Cortex of kidney (tissue), 1 donor: ENCODE measurements at places on chromosomes 4 and X.

GRCh38 chr4:76198411-76199237 is 15.0 kb downstream of the SCARB2 start:
- no peak for DNase-seq

GRCh38 chrX:11751261-11751660 is 6.8 kb upstream of the MSL3 start:
- no peak for DNase-seq

DNA sequence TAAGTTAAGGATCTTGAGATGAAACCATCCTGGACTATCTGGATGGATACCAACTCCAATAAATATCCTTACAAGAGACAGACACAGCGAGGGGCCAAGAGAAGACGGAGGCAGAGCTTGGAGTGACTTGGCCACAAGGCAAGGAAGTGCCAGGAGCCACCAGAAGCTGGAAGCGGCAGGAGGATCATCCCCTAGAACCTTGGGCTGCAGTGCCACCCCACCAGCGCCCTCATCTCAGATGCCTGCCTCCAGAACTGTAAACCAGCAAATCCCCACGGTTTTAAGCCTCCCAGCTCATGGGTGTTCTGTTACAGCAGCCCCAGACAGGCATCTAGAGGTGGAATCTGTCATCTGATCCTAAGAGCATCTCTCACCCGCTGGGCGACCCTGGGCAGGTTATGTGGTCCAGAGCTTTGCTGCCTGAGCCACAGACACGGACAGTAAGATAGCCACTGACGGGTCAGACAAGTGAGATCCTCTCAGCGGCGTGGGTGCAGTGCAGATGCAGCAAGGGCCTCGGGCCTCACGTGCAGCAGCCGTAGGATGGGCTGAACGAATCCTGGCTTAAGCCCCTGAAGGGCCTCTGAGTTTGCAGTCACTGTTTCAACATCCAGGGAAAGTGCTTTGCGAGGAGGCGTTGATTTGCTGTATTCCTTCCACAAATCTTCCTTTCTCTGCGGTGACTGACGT is 25.1 kb upstream of the MXD4 start:
- DNase-seq, result no peak

GRCh38 chrX:96433409-96434077 is 251.1 kb upstream of the DIAPH2 start:
- no peak for DNase-seq

GRCh38 chrX:51336584-51336983 is 4.0 kb downstream of the NUDT10 start:
- DNase-seq, result no peak

DNA sequence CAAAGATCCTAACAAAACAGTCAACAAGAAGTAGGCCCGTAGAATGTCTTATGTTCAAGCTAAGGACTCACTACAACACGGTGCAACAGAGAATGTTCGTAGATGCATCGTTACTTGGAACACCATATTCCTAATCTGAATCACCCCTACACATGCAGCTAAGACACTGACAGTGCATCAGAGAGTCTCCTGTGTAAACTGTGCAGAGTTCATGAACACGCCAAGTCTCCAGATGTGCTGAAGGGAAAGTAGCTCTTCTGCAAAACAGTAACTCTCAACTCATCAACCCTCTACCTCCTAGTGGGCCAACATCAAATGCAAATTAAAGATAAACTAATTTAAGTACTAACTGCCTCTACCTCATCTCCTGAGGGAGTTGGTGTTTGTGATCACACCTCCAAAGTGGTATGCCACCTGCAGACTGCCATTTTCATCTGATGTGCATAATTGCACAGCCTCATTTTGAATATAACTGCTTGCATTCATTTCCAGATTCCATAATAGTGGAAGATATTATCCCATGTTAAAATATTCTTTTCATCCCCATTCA is 73.5 kb downstream of the MOSPD2 start:
- DNase-seq, result no peak

- DNase-seq, result no peak
These were observed 144.8 kb upstream of the RBPJ start for GRCh38 chr4:26175905-26176470.

GRCh38 chr4:10256203-10256602 is 139.6 kb upstream of the WDR1 start:
- no peak for DNase-seq

GRCh38 chr4:66059136-66059535 is 388.8 kb upstream of the EPHA5 start:
- no peak for DNase-seq

DNA sequence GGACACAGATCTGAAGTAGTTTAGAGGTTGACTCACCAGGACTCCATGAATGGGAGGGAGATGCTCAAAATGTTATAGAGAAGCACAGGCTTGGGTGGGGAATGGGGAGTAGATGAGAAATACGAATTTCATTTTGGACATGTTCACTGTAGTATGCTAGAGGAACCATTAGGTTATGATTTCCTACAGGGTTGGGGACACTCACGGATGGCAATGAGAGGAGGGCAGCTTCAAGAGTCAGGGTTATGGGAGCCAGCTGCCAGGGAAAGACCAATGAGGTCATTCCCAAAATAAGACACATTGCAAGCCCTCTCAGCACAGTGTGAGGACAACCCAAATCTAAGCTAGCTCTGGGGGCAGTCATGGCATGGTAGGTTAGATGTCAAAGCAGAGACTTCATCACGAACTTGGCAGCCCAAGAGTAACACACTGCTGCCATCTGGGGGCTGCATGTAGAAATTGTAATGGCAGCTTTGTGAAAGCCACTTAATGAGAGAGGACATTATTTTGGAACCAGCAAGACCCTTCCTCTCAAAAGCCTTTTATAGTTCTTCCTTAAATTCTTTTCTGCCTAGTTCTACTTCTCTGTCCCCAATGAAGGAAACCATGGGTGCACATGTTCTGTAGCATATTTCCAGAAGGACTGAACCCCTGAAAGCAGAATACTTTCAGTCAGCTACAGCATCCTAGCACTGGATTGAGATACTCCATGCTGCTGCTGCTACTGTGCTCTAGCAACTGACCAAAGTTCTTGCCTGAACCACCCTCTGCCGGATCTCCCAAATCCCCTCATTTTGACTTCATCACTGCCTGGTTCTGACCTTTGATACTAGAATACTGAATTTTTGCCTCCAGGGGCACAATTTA is 16.2 kb upstream of the ZCCHC12 start:
- no peak for DNase-seq

GRCh38 chr4:17260166-17260907 is 251.6 kb downstream of the QDPR start:
- no peak for DNase-seq

GRCh38 chrX:11209798-11210414 is 83.3 kb upstream of the AMELX start:
- DNase-seq, result no peak

DNA sequence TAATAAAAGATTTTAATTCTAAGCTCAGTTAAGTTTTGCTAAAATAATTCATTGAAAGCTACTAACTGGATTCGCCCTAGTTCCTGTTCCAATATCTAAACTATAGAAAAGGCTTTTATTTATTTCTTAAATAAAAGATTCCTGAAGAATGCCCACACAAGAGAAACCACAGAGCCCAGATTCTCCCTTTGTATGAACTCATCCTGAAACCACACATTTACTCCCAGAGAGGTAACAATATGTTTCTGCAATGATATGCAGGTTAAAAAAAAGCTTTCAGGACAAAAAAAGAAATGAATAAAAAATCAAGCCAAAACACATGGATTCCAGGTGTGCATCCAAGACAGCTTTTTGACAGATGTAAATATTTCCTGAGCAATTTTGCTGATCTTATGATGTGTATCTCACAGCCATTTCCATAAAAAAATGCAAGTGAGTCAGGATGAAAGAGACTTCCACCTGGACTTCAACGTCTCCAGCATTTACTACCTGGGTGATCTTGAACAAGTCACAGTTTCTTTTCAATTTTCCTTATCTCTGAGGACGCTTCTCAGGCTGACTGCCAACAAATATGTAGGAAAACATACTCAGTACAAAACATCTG is 234.4 kb upstream of the FAT1 start:
- DNase-seq, result no peak

GRCh38 chrX:1172496-1172895 is 40.0 kb downstream of the CRLF2 start:
- no peak for DNase-seq

DNA sequence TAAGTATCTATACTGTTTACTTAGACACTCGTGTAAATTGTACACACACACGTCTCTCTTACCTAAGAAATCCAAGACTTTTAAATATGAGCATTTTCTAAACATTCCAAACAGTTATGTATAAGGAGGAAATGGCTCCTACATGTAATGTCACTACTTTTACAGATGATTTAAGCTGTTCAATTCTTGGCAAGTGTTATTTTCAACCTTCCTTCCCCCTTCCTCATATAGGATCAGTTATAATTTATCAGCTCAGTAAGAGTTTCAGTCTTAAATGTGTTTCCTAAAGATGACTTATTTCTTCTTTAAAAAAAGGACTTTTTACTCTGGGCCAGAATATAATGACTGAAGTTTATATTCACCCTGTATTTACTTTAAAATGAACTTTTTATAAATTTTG is 601.1 kb downstream of the ANKRD50 start:
- no peak for DNase-seq

DNA sequence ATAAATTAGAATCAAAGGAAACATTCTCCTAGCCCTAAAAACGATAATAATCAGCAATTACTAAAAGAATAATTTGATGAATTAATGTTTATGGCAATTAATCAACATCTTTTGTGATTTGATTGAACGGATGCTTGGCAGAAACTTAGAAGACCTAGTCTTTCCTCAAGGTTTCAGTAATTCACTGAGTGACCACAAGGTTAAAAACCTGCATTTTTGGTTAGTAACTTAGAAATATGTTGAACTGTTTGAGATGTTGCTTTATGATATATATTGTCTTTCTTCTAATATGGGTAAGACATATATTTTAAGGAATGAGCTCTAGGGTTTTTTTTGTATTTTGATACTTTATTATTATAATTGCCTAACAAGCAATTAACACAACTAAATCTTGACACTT is 793.0 kb upstream of the NDST4 start:
- DNase-seq, result no peak

- DNase-seq, result no peak
These were observed 2266.1 kb downstream of the PCDH7 start for GRCh38 chr4:32986236-32986635.

- DNase-seq, result no peak
These were observed 174.2 kb upstream of the NOCT start for GRCh38 chr4:138841343-138841742.

GRCh38 chr4:184895012-184895695 is 69.4 kb upstream of the ACSL1 start:
- no peak for DNase-seq

- DNase-seq, result no peak
These were observed 438.1 kb downstream of the TLL1 start for GRCh38 chr4:166311169-166311568.

- DNase-seq, result no peak
These were observed 2.2 kb downstream of the SNX25 start for GRCh38 chr4:185211641-185212040.

DNA sequence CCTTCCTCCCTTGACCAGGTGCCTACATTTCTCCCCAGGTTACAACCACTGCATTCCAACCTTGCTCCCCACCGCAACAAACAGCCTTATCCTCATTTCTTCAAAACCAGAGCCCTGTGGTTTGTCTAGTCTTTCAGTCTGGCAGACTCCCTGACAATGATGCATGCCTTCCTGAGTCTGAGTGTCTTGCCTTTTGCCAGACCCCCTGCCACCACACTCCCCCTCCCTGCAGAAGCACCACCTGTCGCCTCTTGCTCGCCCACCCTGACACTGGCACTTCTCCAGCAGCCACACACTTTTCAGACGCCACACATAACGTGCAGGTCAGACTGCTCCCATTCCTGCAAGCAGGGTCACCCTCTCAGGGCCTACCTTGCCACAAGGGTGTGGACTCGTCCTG is 349.2 kb upstream of the NOCT start:
- no peak for DNase-seq

DNA sequence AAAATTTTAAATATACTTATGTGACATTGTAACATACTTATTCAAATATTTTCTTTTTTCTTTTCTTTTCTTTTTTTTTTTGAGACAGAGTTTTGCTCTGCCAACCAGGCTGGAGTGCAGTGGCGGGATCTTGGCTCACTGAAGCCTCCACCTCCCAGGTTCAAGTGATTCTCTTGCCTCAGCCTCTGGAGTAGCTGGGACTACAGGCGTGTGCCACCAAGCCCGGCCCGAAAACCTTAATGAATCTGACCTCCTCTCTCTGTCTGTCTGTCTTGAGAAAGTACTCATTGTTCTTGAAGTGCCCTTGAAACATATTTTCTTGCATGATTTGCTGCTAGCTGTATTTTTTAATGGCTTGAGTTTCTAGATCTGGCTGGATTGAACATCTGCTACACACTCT is 136.8 kb downstream of the ANAPC4 start:
- no peak for DNase-seq

GRCh38 chr4:1294891-1295290 is 5.2 kb downstream of the MAEA start:
- DNase-seq, result no peak

DNA sequence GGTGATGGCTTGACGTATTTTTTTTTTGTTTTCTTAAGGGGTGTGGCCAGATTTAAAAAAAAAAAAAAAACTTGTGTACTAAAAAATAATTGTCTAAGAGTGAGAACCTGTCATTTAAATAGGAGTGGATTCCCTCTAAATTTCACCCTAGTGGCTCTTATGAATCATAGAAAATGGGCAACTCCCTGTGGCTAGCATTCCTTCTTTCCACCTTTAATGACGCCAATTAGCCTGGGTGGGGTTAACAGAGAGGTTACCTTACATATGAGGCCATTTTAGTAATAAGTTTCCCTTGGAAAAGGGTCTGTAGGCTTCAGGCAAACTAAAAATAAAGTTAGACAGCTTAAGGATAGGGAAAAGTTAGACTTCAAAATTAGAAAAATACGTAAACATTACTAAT is 223.5 kb upstream of the FAM241A start:
- DNase-seq, result no peak
